ENCODE measurements at places on chromosomes 5 and 9.

DNA sequence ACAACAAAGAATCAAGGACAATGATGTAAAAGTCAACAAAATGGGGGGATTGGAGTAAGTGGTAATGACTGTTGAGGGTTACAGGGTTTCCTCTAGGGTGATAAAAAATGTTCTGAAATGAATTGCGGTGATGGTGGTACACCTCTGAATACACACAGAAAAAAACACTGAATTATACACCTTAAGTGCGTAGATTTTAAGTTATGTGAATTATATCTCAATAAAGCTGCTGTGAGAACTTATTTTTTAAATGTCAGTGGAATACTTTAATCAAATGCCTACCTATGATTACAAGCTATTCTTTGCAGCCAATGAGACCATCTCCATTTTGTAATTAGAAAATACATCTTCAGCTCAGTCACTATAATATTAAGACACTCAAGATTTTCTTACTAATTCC is 53.5 kb downstream of the ZNF608 start:
- DNase-seq = no peak

- DNase-seq = no peak
These were observed 122.0 kb downstream of the TLE4 start for GRCh38 chr9:79693750-79694149.

- no peak for DNase-seq
These were observed 9.7 kb downstream of the SH3TC2 start for GRCh38 chr5:149053072-149053695.

DNA sequence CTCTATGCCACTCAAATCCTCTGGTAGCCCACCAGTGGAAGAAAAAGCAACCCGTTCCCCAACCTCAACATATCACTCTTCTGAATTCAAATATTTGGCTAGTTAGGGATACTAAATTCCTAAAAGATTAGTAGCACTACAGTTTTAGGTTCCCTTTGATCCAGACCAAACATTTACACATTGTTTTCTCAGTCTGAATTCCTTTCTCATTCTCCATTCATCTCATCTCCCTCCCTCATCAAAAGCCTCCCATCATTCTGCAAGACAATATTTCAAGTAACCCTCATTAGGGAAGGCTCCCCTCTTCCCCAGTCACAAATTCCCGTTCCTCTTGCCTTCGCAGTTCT is 26.3 kb downstream of the ADAM19 start:
- no peak for DNase-seq

GRCh38 chr5:137360607-137361006 is 138.5 kb downstream of the SPOCK1 start:
- no peak for DNase-seq

DNA sequence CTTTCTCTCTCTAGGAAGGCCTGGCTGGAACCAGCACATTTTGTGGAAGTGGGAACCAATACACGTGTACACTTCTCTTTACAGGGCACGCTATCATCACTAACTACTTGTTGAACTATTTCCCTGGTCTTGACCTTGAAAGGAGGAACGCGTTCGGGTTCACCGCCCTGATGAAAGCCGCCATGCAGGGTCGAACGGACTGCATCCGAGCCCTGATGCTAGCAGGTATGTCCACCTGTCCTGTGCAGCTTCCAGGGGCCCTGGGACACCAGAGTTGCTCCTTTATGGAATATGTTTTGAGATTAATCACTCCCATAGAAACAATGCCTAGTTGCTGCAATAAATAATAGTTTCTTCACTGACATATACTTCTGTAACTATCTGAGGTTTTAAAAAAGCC is 74.1 kb downstream of the ANKRD33B start:
- DNase-seq = no peak

GRCh38 chr9:10250219-10250618 is 362.6 kb downstream of the PTPRD start:
- peak; percentile 75 for DNase-seq

- no peak for DNase-seq
These were observed 84.3 kb downstream of the ZNF462 start for GRCh38 chr9:106947106-106947900.

DNA sequence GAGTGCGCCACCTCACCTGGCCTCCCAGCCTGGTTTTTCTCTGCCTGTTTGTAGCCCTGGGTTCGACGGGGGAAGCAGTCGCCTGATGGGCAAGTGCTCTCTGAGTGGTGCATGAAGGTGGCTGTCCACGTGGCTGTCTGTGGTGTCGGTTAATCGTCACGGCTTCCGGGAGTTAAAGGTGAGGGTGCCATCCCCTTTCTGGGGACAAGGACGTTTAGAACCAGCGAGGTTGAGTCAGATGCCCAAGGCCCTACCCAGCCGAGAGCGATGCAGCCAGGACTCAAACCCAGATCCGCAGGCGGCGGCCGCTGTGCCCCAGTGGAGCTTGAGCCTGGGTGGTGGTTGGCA is 47.7 kb downstream of the RXRA start:
- DNase-seq = no peak

GRCh38 chr5:1722877-1723276 is 76.8 kb downstream of the MRPL36 start:
- no peak for DNase-seq

Data from lung (tissue), 17 donors.